ENCODE measurements at places on chromosomes 1 and 21. TPM values are rescaled to one million over a fixed set of nuclear protein-coding genes. Genes with fewer than 3 reads are reported as not detected.

DNA sequence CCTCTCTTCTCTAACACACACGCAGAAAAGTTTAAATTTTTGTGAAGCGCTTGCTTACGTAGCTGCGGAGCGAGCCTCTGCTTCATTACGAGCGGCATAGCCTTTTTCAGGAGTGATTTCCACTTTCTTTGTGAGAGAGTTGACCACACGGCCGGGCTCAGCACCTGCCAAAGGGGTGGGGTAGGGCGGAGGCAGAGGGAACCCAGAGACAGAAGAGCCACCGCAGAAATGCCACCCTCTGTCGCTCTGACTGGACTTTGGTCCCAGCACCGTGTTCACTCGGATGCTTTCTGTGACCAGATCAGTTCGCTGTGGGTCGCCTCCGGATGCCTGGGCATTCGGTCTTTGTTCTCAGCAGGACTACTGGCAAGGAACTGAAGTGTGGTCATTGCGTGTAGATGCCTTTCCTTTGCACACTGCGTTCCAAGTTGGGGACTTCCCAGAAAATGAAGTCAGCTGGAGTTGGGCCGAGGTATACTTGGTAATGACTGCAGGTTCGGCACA is 883 bp downstream of the CHODL start:
- peak overlapping the region; percentile 55 for H3K4me3 ChIP-seq
- H3K4me1 ChIP-seq: peaks cover 11% of the 10 kb centered on the region
- peak; percentile 19 for DNase-seq
- no peaks in the 10 kb centered on the region for H3K36me3 ChIP-seq
- H3K27ac ChIP-seq: no peak overlapping the region

- H3K4me3 ChIP-seq: no peak overlapping the region
- H3K27ac ChIP-seq: no peak overlapping the region
- no peaks in the 10 kb centered on the region for H3K4me1 ChIP-seq
- no peaks in the 10 kb centered on the region for H3K27me3 ChIP-seq
- no peak for DNase-seq
- H3K36me3 ChIP-seq: no peaks in the 10 kb centered on the region
Measured at GRCh38 chr1:69587391-69587790, 19.7 kb downstream of the LRRC7 start.

- no peak overlapping the region for H3K4me3 ChIP-seq
- peaks cover 43% of the 10 kb centered on the region for H3K4me1 ChIP-seq
- no peaks in the 10 kb centered on the region for H3K36me3 ChIP-seq
- peaks cover 19% of the 10 kb centered on the region for H3K27me3 ChIP-seq
- H3K27ac ChIP-seq: no peak overlapping the region
Measured at GRCh38 chr1:156692441-156692924, 12.9 kb downstream of the CRABP2 start.

- H3K27ac ChIP-seq: peak overlapping the region; percentile 81
- H3K27me3 ChIP-seq: no peaks in the 10 kb centered on the region
- H3K36me3 ChIP-seq: no peaks in the 10 kb centered on the region
- no peak overlapping the region for H3K4me3 ChIP-seq
- DNase-seq: no peak
Measured at GRCh38 chr1:153697191-153698019, 18.9 kb downstream of the NPR1 start.

DNA sequence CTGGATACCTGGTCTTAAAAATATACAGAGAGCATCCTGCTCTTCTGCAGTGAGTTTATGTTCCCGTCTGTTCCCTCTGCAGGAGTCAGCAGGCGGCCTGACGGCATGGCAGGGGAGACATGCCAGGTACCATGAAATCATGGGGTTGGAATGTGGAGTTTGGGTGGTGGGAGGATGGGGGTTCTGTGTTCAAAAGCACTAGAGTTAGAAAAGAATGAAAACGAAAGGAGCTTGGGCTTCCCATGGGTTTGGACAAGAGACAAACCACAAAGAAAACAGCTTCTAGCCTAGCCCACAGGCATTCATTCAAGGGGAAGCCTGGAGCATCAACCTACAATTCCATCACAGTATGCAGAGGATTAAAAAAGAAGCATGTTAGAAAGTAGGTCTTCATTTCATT is 59.9 kb downstream of the WARS2 start:
- H3K36me3 ChIP-seq: no peaks in the 10 kb centered on the region
- H3K27me3 ChIP-seq: no peaks in the 10 kb centered on the region
- H3K4me3 ChIP-seq: no peak overlapping the region
- H3K4me1 ChIP-seq: no peaks in the 10 kb centered on the region

DNA sequence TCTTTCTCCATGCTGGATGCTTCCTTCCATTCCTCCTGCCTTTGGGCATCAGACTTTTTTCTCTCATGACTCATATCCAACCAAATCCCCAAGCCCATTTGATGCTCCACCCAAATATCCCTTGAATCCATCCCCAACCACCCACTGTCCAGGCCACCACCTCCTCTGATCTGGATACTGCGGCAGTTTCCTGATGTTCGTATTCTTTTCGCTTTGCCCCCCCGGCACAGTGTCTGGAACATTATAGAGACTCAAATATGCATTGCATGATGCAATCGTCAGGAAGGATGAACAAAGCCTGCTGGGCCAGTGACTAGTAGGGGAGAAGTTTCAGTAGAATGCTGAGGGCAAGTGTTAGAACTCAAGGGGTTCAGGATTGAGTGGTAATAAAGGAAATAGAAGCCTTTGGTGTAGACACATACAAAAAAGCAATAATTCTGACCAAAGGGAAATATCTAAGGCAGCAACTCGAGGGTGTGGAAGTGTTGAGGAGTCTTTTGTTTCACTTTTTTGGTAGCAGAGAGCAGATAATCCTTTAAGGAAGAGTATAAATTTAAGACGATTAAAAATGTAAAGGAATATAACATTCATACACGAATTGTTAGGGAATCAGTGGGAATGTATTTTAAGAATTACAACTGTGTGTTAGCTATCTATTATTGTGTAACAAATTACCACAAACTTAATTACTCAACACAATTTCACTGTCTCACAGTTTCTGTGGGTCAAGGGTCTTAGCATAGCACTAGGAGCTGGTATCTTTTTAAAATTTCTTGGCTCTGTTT is 7.5 kb downstream of the S100A11 start:
- no peak for DNase-seq
- no peaks in the 10 kb centered on the region for H3K36me3 ChIP-seq
- no peak overlapping the region for H3K4me3 ChIP-seq
- H3K4me1 ChIP-seq: no peaks in the 10 kb centered on the region
- H3K27me3 ChIP-seq: peaks cover 3% of the 10 kb centered on the region
- H3K27ac ChIP-seq: no peak overlapping the region

GRCh38 chr21:28069450-28069923 is 923.2 kb downstream of the LTN1 start:
- no peak overlapping the region for H3K27ac ChIP-seq
- H3K27me3 ChIP-seq: no peaks in the 10 kb centered on the region
- peak; percentile 22 for DNase-seq
- no peaks in the 10 kb centered on the region for H3K36me3 ChIP-seq

DNA sequence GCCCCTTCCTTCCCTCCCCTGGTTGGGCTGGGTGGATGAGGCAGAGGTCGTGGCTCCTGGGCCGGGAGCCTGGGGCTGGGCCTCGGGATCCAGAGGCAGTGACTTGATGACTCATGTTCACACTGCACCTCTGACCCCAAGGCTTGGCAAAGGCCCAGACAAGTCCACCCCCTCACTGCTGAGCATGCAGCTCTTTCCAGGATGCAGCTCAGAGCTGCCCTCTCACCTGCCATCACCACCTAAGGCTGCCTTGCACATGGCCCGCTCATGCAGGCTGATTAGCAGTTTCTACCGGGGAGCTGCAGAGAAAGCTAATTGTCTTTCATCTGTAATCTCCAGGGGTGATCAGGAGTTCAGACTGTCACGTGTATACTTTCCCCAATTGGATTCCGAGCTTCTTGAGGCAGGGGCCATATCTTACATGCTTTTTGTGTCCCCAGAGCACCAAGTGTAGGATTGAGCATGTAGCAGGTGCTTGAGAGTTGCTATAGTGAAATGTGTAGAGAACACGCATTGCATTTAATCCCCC is 62.1 kb downstream of the LRRN2 start:
- H3K4me1 ChIP-seq: peaks cover 64% of the 10 kb centered on the region
- peak; percentile 17 for DNase-seq
- no peak overlapping the region for H3K27ac ChIP-seq
- no peak overlapping the region for H3K4me3 ChIP-seq
- peaks cover 31% of the 10 kb centered on the region for H3K36me3 ChIP-seq

- peaks cover 9% of the 10 kb centered on the region for H3K4me1 ChIP-seq
- no peak overlapping the region for H3K27ac ChIP-seq
- H3K36me3 ChIP-seq: no peaks in the 10 kb centered on the region
- no peaks in the 10 kb centered on the region for H3K27me3 ChIP-seq
- no peak overlapping the region for H3K4me3 ChIP-seq
- DNase-seq: no peak
Measured at GRCh38 chr21:42391297-42391696, 4.6 kb downstream of the TMPRSS3 start.

GRCh38 chr1:195045072-195045471 is 1563.2 kb downstream of the KCNT2 start:
- H3K4me1 ChIP-seq: no peaks in the 10 kb centered on the region
- DNase-seq: no peak
- H3K4me3 ChIP-seq: no peak overlapping the region
- H3K27ac ChIP-seq: no peak overlapping the region
- H3K27me3 ChIP-seq: no peaks in the 10 kb centered on the region

GRCh38 chr1:227411066-227411465 is 92.8 kb upstream of the CDC42BPA start:
- DNase-seq: no peak
- H3K4me1 ChIP-seq: no peaks in the 10 kb centered on the region
- H3K4me3 ChIP-seq: no peak overlapping the region
- H3K27me3 ChIP-seq: no peaks in the 10 kb centered on the region
- H3K36me3 ChIP-seq: no peaks in the 10 kb centered on the region
- H3K27ac ChIP-seq: no peak overlapping the region

- peaks cover 26% of the 10 kb centered on the region for H3K36me3 ChIP-seq
- H3K27me3 ChIP-seq: peaks cover 4% of the 10 kb centered on the region
- DNase-seq: peak; percentile 53
- peak overlapping the region; percentile 43 for H3K4me3 ChIP-seq
- H3K27ac ChIP-seq: no peak overlapping the region
Measured at GRCh38 chr1:40818264-40818961, 34.8 kb downstream of the KCNQ4 start.

- peak overlapping the region; percentile 53 for H3K4me3 ChIP-seq
- no peak for DNase-seq
- no peaks in the 10 kb centered on the region for H3K27me3 ChIP-seq
Measured at GRCh38 chr1:159854116-159854692, 8.3 kb downstream of the VSIG8 start.

- no peaks in the 10 kb centered on the region for H3K36me3 ChIP-seq
- H3K27me3 ChIP-seq: no peaks in the 10 kb centered on the region
- H3K4me3 ChIP-seq: no peak overlapping the region
- no peaks in the 10 kb centered on the region for H3K4me1 ChIP-seq
- no peak for DNase-seq
Measured at GRCh38 chr1:193562121-193562520, 375.7 kb upstream of the B3GALT2 start.

GRCh38 chr1:116476321-116476720 is 94.5 kb downstream of the CD58 start:
- H3K4me1 ChIP-seq: peaks cover 6% of the 10 kb centered on the region
- no peak overlapping the region for H3K4me3 ChIP-seq
- no peak for DNase-seq

DNA sequence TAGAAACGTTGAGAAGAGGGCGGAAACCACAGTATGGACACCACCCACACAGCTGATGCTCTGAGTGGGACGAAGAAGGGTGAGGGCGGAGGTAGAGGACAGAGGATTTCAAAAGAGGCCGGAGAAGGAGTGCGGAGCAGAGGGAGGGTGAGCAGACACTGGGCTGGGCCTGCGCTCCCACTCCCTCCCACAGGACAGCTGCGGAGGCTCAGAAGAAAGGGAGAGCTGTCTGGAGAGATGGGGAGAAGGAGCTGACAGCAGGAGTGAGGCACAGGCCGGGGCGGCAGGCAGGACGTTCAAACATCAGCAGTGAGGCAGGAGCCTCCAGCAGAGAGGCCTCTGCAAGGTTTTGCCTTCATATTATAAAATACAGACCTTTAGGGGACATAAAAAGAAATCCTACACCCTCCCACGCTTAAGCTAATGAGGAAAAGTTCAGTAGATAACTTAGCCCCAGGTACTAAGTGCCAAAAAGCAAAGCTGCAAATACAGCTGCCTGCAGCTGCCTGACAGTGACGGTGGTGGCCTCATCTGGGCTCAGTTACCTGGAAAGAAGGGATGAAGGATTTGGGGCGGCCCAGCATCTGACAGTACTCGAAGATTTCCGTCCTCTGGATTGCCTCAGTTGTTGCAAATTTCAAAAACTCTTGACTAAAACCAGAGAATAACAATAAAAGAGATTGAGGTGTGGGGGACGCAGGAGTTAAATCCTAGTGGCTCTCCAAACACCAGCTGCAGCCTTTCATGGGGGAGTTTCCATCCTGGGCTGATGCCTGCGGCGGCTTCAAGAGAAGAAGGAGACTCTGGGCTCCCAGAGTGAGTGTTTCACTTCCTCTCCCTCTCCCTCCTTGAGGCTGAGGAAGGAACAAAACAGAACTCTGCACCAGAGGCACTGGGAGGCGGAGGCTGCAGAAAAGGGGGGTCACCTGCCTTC is 25.6 kb downstream of the SEC16B start:
- no peak overlapping the region for H3K27ac ChIP-seq
- no peak overlapping the region for H3K4me3 ChIP-seq
- peaks cover 15% of the 10 kb centered on the region for H3K4me1 ChIP-seq
- H3K36me3 ChIP-seq: peaks cover 2% of the 10 kb centered on the region
- no peaks in the 10 kb centered on the region for H3K27me3 ChIP-seq

DNA sequence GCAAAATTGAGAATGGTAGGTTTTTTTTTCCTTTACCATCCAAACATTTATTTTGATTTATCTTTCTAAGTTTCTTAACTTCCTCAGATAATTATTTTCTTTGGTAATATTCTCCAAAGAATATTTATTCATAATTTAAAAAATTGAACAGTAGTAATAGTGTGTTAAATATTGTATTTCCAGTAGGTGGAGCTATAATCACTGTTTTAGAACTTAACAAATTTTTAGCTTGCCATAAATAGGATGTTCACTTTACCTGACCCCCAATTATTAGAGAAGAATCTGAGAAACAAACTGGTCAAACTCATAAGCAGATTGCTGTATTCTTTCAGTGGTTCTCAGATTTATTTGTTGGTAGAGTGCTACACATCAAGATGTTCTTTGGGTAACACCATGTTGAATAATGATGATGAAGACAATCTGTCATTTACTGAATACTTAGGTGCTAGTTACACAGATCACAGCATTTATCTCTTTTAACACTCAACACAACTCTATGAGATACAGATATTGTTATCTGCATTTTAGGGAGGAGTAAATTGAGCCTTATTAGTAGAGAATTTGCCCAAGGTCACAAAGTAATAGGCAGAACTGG is 82.4 kb upstream of the GPR88 start:
- H3K4me3 ChIP-seq: no peak overlapping the region
- H3K36me3 ChIP-seq: no peaks in the 10 kb centered on the region
- H3K4me1 ChIP-seq: peaks cover 3% of the 10 kb centered on the region
- H3K27me3 ChIP-seq: no peaks in the 10 kb centered on the region

The ASB17 gene
- not detected for total RNA-seq

The DCDC2B gene
- not detected for total RNA-seq

The SPATA17 gene
- 12.8 TPM for total RNA-seq

The CFAP74 gene
- 0.59 TPM for total RNA-seq

The OR2L3 gene
- total RNA-seq: 0.79 TPM

The MTMR11 gene
- total RNA-seq: 7.9 TPM

The YTHDF2 gene
- total RNA-seq: 48.7 TPM

The CD5L gene
- total RNA-seq: not detected

The RHEX gene
- 0.55 TPM for total RNA-seq

The CD53 gene
- total RNA-seq: 18.4 TPM
